ENCODE measurements at places on chromosomes 16 and 17.

DNA sequence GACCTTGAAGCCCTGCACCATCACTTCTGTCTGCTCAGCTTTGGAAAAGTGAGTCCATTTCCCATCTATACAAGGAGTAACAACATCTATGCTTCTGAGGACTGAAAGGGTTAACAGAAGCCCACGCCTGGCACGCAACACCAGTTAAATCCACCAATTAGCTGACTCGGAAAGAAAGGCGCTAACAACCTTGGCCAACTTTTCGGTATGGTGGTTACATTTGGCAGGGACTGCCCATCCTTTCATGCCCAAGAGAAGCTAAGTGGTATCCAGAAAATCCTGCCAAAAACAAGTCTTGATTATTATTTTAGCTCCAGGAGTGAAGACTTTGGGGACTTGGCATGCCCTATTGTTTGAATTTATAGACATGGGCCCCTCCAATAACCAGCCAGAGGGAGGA lies 202.3 kb upstream of the RPL38 start:
- no peaks in the 10 kb centered on the region for H3K4me1 ChIP-seq
- H3K36me3 ChIP-seq = no peaks in the 10 kb centered on the region
- no peak overlapping the region for H3K27ac ChIP-seq
- H3K4me3 ChIP-seq = no peak overlapping the region
- peaks cover 50% of the 10 kb centered on the region for H3K27me3 ChIP-seq

DNA sequence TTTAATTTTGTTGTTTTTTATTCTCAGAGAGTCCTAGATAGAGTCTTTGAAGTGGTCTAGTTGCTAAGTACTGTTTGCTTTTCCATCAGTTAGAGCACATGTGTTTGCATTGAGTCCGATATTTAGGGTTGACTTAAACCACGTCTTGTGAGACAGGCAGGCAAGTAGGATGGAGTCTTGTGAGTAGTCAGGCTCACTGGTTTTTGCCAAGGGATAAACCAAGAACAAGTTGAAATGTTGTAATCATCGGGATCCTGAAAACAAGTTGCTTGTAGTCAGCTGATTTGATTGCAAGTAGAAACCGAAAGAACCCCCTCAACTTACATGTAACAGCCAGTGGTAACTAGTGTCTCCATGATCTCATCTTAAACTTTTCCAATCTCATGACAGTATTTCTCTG lies 17.2 kb downstream of the ATP6V0A1 start:
- no peak for DNase-seq
- no peak overlapping the region for H3K27ac ChIP-seq
- H3K27me3 ChIP-seq = peaks cover under 1% of the 10 kb centered on the region
- H3K4me1 ChIP-seq = peaks cover 9% of the 10 kb centered on the region
- H3K36me3 ChIP-seq = peaks cover 9% of the 10 kb centered on the region

GRCh38 chr16:88005181-88005581 lies 53.9 kb downstream of the BANP start:
- no peaks in the 10 kb centered on the region for H3K4me1 ChIP-seq
- H3K27ac ChIP-seq = no peak overlapping the region
- H3K4me3 ChIP-seq = no peak overlapping the region
- H3K27me3 ChIP-seq = no peaks in the 10 kb centered on the region
- H3K36me3 ChIP-seq = peaks cover 35% of the 10 kb centered on the region

- H3K4me3 ChIP-seq = no peak overlapping the region
- H3K27me3 ChIP-seq = peaks cover 9% of the 10 kb centered on the region
- H3K4me1 ChIP-seq = no peaks in the 10 kb centered on the region
- no peak overlapping the region for H3K27ac ChIP-seq
- no peak for DNase-seq
These were observed 144.8 kb upstream of the CCL2 start for GRCh38 chr17:34110315-34110714.

GRCh38 chr17:66944351-66945146 lies 20.0 kb upstream of the CACNG4 start:
- DNase-seq = no peak
- no peak overlapping the region for H3K4me3 ChIP-seq
- H3K27ac ChIP-seq = no peak overlapping the region
- no peaks in the 10 kb centered on the region for H3K36me3 ChIP-seq
- no peaks in the 10 kb centered on the region for H3K4me1 ChIP-seq
